ENCODE measurements at places on chromosomes 7 and 10. TPM values are rescaled to one million over a fixed set of nuclear protein-coding genes. Genes with fewer than 3 reads are reported as not detected.

The SLC16A9 gene
- 0.59 TPM for total RNA-seq

GRCh38 chr7:7535691-7536090 is at the start of gene COL28A1:
TSS of gene COL28A1 (minus strand) at chr7:7535873. CDS start at chr7:7532875, 2,998 bp downstream.
- no peak for DNase-seq

- DNase-seq = no peak
These were observed 48.4 kb upstream of the INPP5A start for GRCh38 chr10:132489053-132489703.

DNA sequence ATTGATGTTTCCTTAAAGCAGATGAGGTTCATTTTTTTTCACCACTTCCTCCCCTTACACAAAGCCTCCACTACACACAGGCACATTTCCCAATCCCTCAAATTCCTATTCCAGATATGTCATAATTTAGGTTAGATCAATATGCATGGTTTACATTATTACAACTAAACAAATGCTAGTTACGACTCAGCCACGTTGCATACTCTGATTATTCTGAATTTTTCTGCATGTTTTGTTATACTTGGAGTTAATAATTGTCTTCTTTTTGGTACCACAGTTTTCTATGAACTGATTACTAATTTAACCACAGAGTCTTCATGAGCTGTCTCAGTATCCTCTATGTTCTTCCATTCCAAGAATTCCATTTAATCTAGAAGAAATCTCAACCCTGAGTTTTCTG is 4.4 kb upstream of the BICC1 start:
- no peak for DNase-seq

- no peak for DNase-seq
These were observed 4.4 kb downstream of the BAG3 start for GRCh38 chr10:119655566-119656001.

DNA sequence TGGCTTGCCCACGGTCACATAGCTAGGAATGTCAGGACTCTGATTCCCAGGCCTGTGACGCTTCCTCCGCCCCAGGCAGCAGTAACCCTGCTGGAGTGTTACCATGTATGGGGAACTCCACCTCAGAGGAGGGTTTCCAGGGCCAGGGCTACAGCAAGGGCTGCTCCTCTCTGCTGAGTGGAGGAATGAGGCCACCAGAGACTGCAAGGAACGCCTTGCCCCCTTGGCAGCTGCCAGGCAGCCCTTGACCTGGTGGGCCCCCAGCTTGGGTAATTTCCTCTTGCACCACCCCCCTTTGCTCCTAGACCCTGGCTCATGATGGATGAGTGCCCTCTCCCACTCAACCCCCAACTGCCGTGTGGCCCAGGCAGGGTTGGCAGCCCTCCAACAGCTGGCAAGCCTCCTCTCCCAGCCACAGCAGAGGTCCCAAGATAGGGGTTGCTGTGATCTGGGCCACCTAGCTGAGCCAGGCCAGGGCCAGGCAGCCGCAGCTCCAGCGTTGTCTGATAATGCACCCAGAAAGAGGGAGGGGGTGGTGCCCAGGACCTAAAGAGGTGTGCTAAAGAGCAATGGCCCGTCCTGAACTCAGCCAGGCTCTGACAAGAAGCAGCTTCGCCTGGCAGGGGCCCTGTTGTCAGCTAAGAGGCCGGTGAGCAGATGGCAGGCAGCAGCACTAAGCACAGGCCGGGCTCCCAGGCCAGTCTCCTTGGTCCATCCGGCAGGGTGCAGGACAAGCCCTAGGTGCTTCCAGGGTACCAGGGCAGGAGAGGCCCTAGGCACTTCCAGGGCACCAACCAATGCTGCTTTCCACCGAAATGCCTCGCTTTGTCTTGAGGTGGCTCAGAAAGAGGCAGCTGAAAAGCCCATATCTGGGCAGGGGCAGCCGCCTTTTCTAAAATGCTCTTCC is 35.4 kb downstream of the DRGX start:
- DNase-seq = no peak

DNA sequence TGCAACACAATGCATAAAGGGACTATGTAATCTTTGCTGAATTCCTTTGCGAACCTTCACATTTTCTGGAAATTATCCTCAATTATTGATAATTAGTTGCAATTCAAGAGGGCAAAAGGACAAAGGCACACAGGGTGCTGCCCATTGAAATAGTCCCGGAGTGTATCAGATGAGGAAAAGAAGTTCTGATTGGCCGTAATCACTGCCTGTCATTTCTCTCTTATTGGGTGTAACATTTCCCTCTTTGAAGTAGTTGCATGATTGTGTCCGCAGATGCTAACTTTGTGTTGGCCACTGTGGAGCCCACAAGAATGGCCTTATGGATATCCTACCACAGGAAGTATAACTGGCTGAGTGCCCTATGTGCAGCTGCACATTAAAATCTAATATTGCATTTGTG is 35.1 kb upstream of the TAS2R16 start:
- no peak for DNase-seq

- DNase-seq = no peak
These were observed 57.3 kb downstream of the GBF1 start for GRCh38 chr10:102302611-102303010.

DNA sequence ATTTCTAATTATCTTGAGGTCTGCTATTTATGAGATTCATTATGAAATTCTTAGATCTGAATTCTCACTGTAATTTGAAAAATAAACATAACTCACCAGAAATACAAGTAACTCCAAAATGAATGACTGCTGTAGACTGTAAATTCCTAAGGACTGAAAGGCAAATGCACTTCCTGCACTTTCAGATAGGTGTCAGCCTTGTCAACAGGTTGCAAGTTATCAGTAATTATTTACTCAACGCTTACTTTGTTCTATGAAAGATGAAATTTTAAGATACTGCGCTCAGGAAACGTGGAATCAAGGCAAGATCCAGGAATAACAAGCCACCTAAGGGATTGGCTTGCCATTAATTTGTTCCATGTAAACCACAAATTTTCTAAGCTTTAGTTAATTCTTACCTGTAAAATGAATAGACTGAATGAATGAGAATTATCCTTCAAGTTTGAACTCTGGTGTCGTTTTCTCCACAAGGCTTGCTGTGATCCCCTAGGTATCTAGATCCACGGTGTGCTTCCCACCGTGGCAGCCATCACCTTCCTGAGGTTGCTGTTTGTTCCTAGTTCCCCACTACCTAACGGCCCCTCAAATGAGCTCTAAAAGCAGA is 12.6 kb downstream of the DHX32 start:
- DNase-seq = no peak

- DNase-seq = peak; percentile 66
These were observed 165.6 kb upstream of the KMT2E start for GRCh38 chr7:104848138-104848990.

DNA sequence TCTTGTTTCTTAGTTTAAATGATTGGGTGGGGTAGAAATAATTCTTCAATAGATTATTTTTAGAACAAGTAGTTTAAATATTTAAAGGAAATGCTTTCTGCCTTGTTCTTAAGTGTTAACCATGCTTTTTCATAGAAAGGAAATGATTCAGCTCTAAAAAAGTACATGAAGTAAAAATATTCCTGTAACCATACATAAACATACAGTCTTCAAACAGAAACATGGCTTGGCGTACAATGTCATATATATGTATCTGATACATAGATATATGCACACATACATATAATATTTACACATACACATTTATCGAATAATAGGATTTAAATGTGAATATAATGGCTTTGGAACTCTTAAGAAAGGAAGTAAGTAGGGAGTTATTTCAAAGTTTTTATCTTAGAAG is 84.4 kb downstream of the RUNDC3B start:
- no peak for DNase-seq

GRCh38 chr7:28607855-28608193 is 195.5 kb downstream of the CREB5 start:
- DNase-seq = no peak

DNA sequence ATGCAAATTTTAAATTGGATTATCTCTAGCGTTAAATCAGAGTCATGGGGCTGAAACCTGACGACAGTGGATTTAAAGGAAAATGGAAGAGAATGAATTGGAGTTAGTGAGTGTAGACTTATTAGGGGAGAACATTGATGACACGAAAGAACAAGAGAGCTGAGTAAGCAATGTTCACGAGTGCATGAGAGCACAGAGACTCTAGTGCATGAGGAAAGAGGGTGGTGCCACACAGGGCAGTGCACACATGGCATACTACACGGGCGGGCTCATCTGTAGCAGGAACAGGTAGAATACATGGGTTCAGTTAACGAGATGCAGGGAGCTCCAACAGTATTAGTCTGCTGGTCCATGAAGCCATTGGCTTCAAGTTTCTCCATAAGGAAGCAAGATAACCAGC is 53.9 kb downstream of the USP6NL start:
- DNase-seq = no peak

The PON1 gene
- total RNA-seq = 190 TPM

- DNase-seq = no peak
These were observed 225.0 kb downstream of the SDHAF3 start for GRCh38 chr7:97342512-97342911.

DNA sequence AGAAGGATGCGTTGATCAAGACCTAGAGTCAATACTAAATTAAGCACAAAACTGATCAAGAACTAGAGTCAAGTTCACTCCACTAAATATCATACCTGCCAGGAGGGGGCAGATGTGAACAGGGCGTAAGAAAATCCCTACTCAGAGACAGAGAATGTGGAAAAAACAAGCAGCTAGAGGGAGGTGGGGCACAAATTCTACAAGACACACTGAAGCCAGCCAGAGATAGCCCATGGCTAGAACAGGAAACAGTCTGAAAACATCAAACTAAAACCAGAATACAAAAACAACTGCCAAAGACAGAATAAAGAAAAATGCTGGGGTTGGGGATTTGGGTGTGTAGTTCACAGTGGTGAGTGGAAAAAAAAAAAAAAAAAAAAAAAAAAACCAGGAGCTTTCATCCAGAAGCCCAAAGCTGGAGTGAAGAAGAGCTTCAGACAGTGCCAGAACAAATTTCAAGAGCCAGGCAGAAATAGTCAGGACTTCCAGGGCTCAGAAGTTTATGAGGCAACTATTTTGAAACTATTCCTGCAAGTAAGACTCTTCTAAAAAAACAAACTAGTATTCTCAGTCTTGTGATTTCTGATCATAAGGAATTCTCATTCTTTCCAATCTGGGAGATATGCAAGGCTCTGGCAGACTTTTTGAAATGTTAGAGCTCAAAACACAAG is 118.3 kb downstream of the CCDC71L start:
- peak; percentile 62 for DNase-seq

DNA sequence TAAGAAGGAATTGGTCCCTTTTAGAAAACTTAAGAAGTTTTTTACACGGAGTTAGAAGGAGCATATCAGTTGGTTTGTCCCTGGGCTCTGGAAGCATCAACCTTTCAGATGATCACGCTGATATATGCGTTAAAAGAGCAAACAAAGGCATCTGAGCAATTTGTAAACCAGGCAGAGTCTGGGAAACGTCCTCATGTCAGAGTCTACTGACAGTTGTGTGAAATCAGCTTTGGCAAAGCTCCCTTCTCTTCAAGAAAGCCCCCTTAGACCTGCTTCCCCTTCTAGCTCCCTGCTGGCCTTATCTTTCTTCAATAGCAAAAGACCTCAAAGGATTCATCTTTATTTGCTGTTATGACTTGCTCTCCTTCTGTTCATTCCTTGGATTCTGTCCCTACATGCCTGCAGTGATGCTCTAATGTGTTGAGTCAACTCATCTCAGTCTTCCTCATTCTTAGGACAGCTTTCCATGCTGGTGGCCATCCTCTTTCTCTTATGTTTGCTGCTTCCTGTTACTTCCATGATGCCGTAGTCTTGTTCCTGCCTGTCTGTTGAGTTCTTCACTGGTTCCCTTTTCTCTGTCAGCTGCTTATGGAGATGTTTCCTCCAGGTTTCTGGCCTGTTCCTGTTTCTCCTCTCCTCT is 106.5 kb upstream of the BMPER start:
- DNase-seq = no peak

DNA sequence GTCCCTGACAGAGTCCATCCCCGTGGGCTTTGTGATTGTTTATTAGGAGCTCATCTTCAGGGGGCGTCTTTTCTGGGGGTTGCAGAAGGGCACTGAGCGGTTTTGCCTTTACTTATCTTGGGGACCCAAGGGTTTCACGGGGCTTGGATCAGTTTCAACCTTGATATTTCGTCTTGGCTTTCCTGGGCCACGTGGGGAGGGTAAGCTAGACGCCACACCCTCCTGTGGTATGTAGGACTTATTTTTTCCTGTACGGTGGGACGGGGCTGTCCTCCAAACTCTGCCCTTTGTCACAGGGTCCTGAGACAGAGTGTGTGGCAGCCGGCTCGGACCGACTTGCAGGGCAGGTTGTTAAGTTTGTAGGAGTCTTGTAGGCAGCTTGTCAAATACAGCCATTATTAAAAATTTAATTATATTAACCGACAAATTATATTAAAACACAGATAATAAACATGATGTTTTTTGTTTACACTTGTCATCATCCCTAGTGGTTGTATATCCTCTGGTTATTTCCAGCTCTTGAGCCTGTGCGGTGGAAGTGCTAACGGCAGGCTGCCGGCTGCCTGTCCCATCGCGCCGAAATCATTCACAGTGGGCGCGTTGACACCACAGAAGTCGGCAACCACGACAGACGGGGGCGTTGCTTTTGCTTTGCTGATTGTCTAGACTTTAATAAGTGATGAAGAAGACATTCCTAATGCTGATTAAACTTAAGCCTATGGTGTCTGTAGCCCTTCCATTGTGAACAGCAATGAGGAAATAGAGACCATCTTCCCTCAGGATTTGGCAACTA is 193.2 kb downstream of the DNAJB6 start:
- DNase-seq = no peak

GRCh38 chr7:151339651-151340382 is 1.8 kb upstream of the NUB1 start:
- DNase-seq = no peak

DNA sequence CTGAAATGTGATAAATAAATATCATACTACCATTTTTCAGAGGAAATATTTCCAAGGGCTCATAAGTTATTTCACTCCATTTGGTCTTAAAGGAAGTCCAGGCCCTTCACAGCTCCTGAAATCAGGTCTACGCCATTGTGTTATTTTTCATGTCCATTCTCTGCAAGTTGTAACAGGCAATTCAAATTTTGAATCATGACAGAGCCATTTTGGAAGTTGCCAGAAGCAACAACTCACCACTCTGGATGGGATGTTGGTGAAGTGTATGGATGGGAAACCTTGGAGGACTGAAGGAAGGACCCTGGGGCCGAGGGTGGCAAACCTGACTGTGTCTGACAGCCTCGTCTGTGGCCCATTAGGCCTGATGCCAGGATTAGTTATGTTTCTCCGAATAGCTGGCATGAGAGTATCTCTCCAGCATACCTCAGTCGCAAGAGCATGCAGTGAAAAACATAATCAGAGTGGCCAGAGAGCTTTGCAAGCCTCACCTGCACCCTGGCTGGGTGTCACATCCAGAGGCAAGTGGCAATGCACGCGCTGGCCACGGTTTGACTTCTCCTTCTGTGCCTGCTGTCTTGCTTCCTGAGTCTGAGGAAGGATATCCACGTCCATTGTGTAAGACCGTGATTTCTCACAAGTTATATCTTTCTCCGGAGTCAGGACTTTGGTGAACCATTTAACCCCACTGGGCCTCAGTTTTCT is 87.1 kb downstream of the NRP1 start:
- DNase-seq = no peak

- no peak for DNase-seq
These were observed 1059.8 kb downstream of the LRMDA start for GRCh38 chr10:76491216-76491615.
